ENCODE measurements at places on chromosomes 6 and 20. TPM values are rescaled to one million over a fixed set of nuclear protein-coding genes. Genes with fewer than 3 reads are reported as not detected.

The SPATS1 gene
- total RNA-seq: not detected

The SMLR1 gene
- total RNA-seq: not detected

The VSTM2L gene
- total RNA-seq: not detected

The CCN5 gene
- total RNA-seq: not detected

The RIPPLY2 gene
- not detected for total RNA-seq

The HUS1B gene
- total RNA-seq: 1.2 TPM

The DEFB124 gene
- total RNA-seq: not detected

The SLC4A11 gene
- total RNA-seq: 0.91 TPM

The BEND6 gene
- total RNA-seq: not detected

The ADAM33 gene
- not detected for total RNA-seq

The GHRH gene
- not detected for total RNA-seq

The JPH2 gene
- not detected for total RNA-seq

The TMEM200A gene
- total RNA-seq: not detected

The GPR6 gene
- not detected for total RNA-seq

The RING1 gene
- 18.2 TPM for total RNA-seq

The GPLD1 gene
- total RNA-seq: 0.74 TPM

The PRICKLE4 gene
- total RNA-seq: not detected

The KCNK17 gene
- not detected for total RNA-seq

The FOXO3 gene
- total RNA-seq: 3.6 TPM

The SNAI1 gene
- total RNA-seq: not detected

The PRRT1 gene
- 1.1 TPM for total RNA-seq

The NRM gene
- 32.0 TPM for total RNA-seq

The GUCA1A gene
- not detected for total RNA-seq

The LAMA5 gene
- 0.81 TPM for total RNA-seq

The OXT gene
- total RNA-seq: not detected

The BPIFB4 gene
- not detected for total RNA-seq

The SLC24A3 gene
- total RNA-seq: not detected

Data from activated naive CD4-positive, alpha-beta T cell treated with anti-CD3 and anti-CD28 coated beads for 36 hours (primary cell).